LNCaP clone FGC (cell line): ENCODE measurements at places on chromosomes 13 and 19.

GRCh38 chr19:9156304-9156703 lies 16.1 kb downstream of the ZNF317 start:
- no peak for DNase-seq

DNA sequence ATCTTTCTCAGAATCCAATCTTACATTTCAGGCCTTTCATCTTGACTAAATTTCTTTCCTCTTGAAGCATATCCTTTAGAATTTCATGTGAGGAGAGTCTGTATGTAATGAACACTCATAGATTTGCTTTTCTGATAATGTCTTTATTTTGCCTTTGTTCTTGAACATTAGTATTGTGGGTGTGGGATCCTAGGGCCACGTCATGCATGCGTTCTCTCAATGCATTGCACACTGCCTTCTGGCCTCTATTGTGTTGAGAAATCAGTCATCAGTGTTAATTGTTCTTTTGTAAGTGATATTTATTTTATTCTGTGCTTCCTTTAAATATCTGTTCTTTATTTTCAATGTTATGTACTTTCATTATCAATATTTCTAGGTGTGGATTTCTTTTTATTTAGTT lies 364.9 kb downstream of the OXGR1 start:
- DNase-seq: no peak

GRCh38 chr19:56751078-56751489 lies 79.5 kb upstream of the ZNF835 start:
- DNase-seq: no peak

DNA sequence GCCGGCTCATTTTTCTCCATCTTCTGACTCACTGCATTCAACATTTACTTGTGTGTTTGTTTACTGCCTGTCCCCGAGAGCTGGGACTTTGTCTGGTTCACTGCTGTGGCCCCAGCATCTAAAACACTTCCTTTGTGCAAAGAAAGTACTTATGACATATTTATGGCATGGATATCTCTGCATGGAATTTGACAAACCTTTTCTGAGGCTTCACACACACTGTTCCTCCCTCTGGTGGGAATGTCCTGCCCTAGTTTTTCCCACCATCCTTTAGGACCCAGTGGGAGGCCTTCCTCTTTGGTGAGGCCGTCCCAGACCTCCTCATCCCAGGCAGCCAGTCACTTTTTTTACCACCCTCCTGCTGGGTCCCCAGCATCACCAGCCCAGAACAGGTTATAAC lies 1.4 kb upstream of the SRRM5 start:
- DNase-seq: no peak

DNA sequence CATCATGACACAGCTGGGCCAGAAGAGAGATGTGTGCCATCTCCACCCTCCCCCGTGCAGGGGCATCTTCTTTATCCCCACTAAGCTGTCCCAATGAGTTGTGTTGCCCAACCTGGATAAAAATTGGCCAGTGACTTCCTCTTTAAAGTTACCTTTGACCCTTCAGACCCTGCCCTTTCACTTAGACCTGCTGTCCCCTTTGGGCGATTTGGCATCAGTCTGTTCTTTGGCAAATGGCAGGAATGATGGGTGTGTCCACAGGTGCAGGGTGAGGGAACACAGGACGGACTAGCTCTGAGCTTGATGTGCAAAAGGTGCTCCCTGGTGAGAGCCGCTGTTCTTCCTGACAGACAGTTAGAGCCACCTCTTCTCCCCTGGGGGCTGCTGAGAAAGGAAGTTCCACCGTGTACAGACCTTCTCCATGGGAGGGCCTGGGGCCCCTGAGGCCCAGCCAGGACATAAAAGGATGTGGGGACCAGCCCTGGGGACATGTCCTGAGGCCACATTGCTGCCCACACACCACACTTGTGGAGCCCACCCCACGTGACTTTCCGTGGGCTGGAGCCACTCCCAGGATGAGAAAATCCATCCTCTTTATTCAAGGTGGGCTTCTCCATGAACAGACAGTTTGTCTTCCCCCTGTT lies 1.7 kb downstream of the CYP4F8 start:
- no peak for DNase-seq

DNA sequence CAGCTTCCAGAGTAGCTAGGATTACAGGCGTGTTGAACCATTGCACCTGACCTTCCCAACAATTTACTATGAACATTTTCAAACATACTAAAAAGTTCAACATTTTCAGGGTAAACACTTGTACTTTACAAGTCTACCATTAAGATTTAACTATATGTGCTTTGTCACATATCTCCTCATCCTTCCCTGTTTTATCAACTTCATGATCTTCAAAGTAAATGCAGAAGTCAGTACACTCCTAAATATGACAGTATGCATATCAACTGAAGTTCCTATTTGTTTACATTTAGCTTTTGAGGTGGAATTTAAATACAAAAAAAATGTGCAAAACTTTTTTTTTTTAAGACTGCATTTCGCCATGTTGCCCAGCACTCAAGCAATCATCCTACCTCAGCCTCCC lies 18.5 kb downstream of the LNX2 start:
- peak; percentile 80 for DNase-seq

- DNase-seq: no peak
Observed at GRCh38 chr19:18742324-18742723, 48.8 kb downstream of the COMP start.

DNA sequence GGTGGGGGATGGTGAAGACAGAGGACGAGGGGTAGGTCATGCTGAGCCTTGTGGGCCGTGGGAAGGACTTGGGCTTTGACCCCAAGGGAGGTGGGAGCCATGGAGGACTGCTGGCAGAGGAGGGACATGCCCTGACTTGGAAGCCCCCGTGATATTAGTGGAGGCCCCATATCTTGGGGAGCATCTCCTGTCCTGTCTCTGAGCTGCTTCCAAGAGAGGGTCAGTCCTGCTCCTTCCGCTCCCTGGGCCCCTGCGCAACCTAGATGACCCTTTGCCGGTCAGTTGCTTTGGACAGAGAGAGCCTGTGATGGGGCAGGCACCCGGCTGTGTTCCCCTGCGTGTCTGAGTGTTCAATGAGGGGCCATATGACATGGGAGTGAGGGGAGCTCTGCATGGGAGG lies 5.2 kb downstream of the TLE6 start:
- DNase-seq: no peak

DNA sequence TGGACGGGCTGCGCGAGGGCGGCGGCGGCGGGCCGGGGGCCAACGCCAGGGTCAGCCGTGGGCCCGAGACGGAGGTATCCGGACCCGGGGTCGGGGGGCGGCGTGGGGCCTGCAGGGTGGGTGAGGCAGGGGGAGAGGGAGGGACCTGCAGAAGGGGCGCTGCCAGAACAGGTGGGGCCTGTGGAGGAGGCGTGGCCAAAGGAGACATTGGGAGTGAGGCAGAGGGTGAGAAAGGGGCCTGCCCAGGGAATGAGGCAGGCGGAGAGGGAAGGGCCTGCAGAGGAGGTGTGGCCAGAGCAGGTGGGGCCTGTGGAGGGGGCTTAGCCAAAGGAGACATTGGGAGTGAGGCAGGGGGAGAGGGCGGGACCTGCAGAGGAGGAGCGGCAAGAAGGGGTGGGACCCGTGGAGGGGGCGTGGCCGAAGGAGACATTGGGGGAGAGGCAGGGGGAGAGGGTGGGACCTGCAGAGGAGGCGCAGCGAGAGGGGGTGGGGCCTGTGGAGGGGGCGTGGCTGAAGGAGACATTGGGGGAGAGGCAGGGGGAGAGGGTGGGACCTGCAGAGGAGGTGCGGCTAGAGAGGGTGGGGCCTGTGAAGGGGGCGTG lies 4.2 kb downstream of the PRR36 start:
- DNase-seq: peak; percentile 64

DNA sequence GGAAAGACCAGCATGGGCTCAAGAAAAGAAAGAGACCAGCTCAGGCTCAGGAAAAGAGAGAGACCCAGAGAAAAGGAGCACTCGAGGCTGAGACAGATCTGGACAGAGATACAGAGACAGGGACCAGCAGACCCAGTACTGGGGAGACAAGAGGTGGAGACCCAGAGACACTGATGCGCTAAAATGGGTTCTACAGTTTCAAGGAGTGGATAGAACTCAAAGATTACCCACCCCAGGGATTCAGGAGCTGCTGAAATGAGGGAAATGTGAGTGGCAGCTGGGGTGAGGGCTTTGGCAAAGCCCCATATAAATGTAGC lies 609 bp upstream of the ZSCAN18 start:
- no peak for DNase-seq

DNA sequence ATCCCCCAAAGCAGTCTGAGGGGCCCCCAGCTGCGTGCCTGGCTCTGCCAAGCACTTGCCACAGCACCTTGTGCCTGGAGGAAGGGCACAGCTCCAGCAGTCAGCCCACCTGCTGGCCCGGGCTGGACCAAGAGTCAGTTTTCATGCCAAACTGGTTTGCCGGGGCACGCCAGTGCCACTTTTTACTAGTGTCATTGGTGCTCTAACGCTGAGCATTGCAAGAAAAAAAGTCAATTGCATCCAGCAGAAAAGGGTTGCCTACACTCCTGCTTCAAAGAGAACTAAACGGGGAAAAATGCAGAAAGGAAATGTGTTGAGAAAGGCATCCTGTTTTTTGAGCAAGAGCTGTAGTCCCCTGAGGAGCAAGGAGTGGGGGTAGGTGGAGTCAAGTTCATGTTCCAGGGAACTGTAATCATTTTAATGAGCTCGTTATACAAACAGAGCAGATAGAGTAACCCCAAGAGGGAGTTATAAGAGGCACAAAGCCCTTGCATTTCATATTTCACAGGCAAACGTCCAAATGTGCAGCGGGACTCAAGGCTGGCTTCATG lies 68.4 kb downstream of the F2RL3 start:
- peak; percentile 54 for DNase-seq

DNA sequence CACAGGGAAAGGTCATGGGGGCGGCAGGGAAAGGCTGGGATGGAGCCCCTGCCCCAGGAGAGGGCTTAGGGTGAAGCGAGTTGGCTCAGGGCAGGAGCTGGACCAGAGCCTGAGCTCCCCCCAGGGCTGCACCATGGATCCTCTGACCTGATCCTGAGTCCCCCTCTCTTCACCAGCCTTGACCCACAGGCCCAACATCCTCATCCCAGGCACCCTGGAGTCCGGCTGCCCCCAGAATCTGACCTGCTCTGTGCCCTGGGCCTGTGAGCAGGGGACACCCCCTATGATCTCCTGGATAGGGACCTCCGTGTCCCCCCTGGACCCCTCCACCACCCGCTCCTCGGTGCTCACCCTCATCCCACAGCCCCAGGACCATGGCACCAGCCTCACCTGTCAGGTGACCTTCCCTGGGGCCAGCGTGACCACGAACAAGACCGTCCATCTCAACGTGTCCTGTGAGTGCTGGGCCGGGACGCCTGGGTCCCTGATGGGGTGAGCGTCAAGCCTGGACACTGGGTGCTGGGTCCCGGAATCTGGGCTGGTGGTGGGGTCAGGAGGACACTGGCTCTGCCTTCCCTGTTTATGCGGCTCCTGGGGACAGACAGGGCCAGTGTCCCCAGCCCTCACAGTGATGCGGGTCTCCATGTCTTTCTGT lies 842 bp downstream of the SIGLEC9 start:
- no peak for DNase-seq

DNA sequence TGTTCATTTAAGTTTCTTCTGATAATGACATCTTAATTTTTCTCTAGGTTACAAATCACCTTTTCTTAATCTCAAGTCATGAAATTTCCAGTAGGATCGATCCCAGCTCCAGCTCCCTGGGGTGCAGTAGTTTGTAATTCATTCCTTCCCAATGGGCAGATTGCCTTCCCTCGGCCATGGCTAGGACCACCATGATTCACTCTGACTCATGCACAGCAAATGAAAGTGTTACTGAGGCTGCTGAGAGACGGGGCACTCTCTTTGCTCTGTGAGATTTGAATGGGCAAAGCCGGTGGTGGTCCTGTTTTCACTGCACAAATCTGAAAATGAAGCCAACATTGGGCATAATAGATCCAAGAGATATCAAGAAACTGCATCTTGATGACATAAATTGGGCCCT lies 202.8 kb upstream of the IRS2 start:
- DNase-seq: no peak

GRCh38 chr19:49475191-49475917 lies 1.3 kb downstream of the FLT3LG start:
- DNase-seq: no peak

GRCh38 chr19:1929021-1929742 lies 11.8 kb upstream of the CSNK1G2 start:
- DNase-seq: no peak

- no peak for DNase-seq
Observed at GRCh38 chr13:43786766-43787517, at the start of gene ENOX1. Gene ENOX1 (minus strand): TSS chr13:43786972.

DNA sequence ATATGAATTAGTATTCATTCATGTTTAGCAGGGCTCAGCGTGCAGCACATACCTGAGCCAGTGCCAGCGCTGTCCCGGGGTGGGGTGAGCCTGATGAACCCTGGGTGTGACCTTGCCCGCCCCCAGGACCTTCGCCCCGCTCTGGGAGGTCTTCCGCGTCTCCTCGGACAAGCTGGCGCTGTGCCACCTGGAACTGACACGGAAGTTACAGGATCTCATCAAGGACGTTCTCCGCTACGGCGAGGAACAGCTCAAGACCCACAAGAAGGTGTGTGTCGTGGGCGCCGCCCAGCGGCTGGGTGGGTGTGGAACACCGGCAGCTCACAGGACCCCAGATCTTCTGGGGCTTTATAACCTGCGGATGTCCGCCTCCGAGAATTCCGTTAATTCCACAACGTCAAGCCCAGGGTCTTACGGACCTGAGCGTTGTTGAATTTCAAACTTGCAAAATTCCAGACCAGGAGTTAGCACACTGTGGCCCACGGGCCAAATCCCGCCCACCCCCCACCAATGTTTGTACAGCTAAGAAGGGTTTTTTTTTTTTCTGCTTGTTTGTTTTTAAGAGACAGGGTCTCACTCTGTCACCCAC lies 15.4 kb downstream of the FCHO1 start:
- peak; percentile 61 for DNase-seq

DNA sequence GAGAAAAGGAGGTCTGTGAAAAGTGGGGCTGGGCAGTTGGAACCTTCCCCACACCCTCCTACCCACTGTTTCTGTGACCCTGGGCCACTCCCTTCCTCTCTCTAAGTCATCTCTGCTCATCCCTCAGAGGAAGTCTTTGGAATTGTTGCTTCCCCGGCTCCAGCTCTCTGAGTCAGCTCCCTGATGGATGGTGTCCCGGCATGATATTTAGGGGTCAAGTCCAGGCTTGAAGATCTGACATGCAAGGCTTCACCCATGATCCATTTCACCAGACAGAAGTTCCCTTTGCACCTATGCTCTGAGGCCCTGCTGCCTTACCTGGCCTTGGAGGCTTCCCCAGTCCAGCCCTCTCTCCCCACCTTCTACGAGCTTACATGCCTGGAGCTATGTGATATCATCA lies 13.3 kb downstream of the EXOC3L2 start:
- no peak for DNase-seq
